ENCODE measurements at places on chromosomes 4 and X. TPM values are rescaled to one million over a fixed set of nuclear protein-coding genes. Genes with fewer than 3 reads are reported as not detected.

DNA sequence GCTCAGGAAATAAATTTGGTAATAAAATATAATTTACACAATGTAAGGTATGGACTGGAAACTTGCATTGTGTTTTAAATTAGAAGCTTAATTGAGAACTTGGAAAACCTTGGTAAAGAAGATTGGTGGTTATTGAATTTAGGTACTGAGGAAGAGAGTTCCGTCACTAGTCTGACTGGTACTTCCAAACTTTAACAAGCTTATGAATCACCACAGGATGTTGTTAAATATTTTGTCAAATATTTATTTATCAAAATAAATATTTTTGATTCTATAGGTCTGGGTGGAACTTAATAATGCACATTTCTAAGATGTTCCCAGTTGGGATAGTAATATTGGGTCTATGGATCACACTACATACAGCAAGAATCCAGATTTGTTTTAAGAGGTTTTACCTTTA lies 992.2 kb downstream of the ARAP2 start:
- DNase-seq, result no peak

- DNase-seq, result no peak
Measured at GRCh38 chr4:13413729-13414437, 70.3 kb downstream of the RAB28 start.

GRCh38 chrX:124506066-124506465 lies 159.7 kb downstream of the SH2D1A start:
- no peak for DNase-seq

DNA sequence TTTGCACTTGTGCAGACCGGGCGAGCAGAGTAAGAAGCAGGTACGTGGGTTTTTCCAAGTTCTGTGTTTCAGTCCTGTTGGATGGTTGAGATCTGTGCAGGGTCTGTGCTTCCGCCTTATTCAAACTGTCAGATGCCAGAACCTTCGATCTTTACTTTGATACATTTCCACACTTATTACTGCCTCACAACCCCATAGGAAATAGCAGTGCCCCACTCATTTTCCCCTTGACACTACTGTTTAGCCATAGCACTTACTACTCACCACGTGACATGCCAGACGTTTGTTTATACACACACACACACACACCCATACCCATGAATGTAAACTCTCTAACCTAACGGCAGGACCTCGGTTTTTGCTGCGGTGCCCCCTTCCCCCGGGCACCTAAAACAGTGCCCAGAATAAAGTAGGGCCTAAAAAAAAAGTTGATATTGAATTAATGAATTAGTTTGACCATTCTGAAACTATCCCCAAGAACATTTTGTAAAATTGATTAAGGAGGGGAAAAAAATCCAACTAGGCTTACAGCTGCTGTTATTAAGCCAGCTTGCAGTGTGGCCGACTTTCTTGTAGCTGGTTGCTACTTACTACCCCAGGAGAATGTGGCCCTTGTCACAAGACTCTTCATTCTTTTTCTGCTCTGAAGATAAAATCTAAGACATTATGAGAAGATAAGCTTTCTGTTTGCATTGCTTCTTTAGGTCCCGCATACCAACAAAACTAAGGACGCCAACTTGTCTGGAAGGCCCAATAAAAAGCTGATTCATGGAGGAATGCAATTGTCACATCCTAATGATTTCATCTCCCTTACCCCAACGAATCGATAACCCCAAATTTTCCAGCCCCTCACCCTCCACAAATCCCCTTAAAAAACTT lies 704 bp upstream of the SEPSECS start:
- DNase-seq, result no peak

The TRIM75 gene
- not detected for total RNA-seq

Measured in activated T-helper 1 cell treated with anti-CD3 and anti-CD28 coated beads, Interleukin-12 subunit alpha, Interleukin-12 subunit beta, Interleukin-2, Interleukin-4 antibody, amounts not matched to agents 30 ng/mL and 10 ng/mL and 1 ng/mL, durations not matched to agents 14 hours and 24 hours and 36 hours (primary cell).